Natural killer cell treated with Interleukin-12 subunit alpha and Interleukin-12 subunit beta and Interleukin-15 and Interleukin-18, amount 100 ng/mL, for 72 hours (primary cell): ENCODE measurements at places on chromosomes 3 and 15. TPM values are rescaled to one million over a fixed set of nuclear protein-coding genes. Genes with fewer than 3 reads are reported as not detected.

- no peak for DNase-seq
These were observed 86.3 kb downstream of the FBXL22 start for GRCh38 chr15:63683343-63683951.

Gene FOXB1
- 0.10 TPM for total RNA-seq

DNA sequence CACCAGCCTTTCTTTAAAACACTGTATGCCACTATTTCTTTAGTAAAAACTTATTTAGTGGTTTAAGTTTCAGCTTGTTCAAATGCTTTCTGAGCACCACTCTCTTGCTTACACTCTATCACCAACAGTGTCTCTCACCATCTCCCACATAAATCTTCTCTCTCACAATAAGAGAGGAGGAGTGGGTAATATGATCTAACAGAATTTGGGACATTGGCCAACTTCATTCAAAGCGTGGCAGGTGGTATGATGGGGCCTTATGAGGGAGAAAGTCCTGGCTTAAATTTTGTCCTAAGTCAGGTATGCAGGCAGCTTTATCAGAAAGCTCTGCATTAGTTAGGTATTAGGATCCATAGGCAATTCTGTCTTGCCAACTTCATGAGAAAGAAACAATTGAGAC, 1132.5 kb downstream of the TUSC7 start:
- no peak for DNase-seq

- DNase-seq = no peak
These were observed 34.9 kb downstream of the CYP19A1 start for GRCh38 chr15:51303462-51303980.

- DNase-seq = no peak
These were observed 1.7 kb downstream of the ATG7 start for GRCh38 chr3:11273891-11274291.

DNA sequence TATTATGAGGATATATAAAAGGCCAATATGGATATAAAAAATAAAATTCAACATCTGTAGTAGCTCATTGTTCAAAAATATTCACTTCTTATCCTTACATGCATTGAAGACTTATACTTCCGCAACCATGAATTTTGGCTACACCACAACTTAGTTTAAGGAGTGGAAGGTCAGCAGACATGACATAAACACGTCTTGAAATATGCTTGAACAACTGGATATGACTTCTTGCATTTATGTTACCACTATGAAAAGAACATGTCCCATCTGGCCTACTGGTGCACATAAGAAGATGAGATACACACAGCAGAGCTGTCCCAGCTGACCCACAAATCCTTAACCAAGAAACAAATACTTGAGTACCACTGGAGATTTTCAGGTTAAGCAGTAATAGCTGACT, 52.1 kb downstream of the MYO9A start:
- no peak for DNase-seq

Gene PTX3
- total RNA-seq = not detected

DNA sequence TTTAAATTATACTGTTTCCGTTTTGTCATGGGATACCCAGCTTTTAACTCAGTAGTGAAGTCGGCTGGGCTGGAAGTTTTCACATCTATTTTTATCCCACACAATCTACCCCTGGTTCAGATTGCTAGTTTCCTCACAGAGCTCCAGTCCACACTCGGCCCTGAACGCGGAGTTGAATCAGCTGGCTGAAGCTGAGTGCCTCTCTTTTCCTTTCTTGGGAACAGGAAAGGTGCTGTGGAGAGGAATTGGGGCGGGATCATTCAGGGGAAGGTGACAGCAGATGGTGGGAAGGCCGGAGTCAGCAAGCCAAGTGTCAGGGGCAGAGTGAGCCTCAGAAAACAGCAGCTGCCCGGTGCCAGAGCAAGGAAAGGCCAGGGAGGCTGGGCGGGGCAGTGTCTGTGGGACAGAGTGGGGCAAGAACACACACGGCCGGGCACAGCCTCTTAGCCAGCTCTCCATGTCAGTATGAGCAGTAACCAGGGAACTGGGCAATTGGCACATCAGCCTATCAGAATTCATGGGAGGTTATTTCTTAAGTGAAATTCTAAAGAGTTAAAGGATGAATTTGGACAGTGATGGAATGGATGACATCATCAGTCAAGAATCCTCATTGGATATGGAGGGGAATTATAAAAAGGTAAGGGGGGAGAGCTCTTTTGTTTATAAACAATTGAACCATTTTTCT, 135.7 kb upstream of the IL12A start:
- DNase-seq = no peak

Gene SLC24A5
- total RNA-seq = not detected

GRCh38 chr3:25592510-25592968, 72.2 kb downstream of the TOP2B start:
- DNase-seq = no peak

GRCh38 chr15:96066852-96067495, 263.5 kb upstream of the NR2F2 start:
- DNase-seq = no peak

DNA sequence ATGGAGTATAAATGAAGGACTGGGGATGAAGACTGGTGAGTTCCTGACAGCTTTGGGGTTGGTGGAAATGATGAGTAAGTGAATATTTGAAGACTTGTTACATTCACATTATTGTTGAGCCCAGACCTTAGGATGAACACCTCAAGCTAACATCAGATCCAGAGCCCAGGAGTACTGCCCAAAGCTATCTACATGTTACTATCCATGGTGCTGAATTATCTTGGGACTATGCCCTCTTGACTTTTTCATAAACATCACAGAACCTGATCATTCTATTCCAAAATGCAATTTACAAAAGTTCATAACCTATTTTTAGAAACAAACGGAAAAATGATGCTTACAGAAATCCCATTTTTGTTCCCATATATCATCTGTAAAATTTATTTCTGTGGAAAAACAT, 613.3 kb downstream of the TUSC7 start:
- no peak for DNase-seq

GRCh38 chr3:23840521-23840920, 34.8 kb downstream of the UBE2E1 start:
- DNase-seq = no peak

- no peak for DNase-seq
These were observed 30.3 kb downstream of the DUSP7 start for GRCh38 chr3:52026041-52026440.

- DNase-seq = no peak
These were observed 26.5 kb downstream of the SPINK8 start for GRCh38 chr3:48306860-48307530.

DNA sequence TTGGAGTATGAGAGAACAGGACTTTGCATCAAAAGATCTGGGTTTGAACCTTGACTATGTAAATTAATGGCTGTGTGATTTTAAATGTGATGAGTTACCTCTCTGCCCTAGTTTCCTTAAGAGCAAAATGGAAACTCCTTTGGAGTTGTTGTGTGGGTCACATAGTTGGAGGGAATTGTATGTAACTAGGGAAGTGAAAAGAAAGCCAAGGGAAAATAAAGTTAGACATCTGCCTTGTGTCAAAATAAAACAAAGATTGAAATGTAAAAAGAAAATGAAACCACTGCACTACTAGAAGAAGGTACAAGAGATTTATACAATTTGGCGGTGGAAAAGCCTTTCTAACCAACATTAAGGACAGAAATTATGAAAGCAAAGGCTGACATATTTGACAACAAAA, 1.7 kb upstream of the EHD4 start:
- no peak for DNase-seq
